ENCODE measurements at places on chromosomes 3 and 15.

GRCh38 chr3:190558796-190559195, 44.9 kb downstream of the IL1RAP start:
- DNase-seq = no peak

DNA sequence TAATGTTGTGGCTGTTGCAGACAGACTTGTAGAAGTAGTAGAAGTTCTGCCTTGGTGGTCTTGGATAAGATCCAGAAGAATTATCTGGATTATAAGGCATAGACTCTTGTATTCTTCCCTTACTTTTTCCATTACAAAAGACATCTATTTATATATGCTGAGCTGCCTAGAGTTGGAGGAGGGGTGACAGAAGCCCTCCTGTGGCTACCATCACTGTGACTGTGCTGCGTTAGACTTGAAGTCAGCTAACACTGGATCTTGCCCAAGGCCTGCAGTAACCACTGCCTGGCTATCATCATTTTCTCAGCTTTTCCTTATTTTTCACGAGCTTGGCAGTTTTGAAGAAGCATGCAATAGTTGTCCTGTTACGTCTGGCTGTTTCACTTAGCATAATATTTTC, 684.8 kb upstream of the BCHE start:
- DNase-seq = no peak

DNA sequence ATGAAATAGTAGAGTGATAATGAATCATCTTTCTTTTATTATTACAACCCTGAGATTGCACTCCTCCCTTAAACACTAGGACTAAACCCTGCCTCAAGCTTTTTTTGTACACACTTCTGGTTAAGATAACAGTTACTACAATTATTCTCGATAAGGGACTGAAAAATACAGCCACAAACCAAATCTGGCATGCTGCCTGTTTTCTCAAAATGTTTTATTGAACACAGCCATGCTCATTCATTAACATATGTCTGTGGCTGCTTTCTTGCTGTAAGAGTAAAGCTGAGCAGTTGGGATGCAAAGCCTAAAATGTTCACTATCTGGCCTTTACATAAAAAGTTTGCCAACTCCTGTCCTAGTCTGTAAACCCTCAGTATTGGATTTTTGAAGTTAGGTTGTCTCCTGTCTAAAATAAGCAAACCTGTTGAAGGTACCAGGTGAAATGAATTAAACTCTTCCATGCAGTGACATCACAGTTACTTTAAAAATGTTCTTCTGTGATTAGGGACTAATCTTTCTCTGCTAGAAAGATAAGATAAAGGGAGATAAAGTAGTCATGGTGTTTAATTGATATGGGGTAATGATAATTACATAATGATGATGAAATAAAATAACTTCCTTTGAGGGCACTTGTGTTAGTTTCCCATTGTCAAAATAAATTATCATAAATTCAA, 218.2 kb downstream of the STXBP5L start:
- no peak for DNase-seq

GRCh38 chr15:45637552-45638033, 2.8 kb downstream of the SQOR start:
- no peak for DNase-seq

- no peak for DNase-seq
Measured at GRCh38 chr3:197229178-197229577, 69.2 kb downstream of the DLG1 start.

- no peak for DNase-seq
Measured at GRCh38 chr3:55882006-55882405, 394.9 kb upstream of the WNT5A start.

- no peak for DNase-seq
Measured at GRCh38 chr3:9400616-9401015, 3.2 kb downstream of the SETD5 start.

GRCh38 chr3:10360478-10360877, 39.6 kb upstream of the SEC13 start:
- no peak for DNase-seq

DNA sequence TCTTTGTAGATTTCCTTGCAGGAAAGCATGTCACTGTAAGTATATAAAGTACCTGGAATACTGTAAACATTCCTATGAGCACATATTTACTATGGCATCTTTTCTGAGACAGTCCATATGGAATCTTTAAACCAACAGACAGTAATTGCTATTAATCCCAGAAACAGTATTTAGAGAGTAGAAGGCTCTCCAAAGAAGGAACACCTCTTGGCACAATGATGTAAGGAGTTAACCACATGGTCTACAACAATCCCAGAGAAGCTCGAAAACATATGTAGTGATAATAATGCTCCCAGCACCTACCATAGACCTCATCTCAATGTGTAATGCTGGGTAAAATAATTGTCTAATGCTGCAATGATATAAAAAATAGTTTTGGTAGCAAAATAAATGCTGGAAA, 95.8 kb upstream of the IL12A start:
- no peak for DNase-seq

- no peak for DNase-seq
Measured at GRCh38 chr3:107211608-107212007, 165.6 kb upstream of the CCDC54 start.

DNA sequence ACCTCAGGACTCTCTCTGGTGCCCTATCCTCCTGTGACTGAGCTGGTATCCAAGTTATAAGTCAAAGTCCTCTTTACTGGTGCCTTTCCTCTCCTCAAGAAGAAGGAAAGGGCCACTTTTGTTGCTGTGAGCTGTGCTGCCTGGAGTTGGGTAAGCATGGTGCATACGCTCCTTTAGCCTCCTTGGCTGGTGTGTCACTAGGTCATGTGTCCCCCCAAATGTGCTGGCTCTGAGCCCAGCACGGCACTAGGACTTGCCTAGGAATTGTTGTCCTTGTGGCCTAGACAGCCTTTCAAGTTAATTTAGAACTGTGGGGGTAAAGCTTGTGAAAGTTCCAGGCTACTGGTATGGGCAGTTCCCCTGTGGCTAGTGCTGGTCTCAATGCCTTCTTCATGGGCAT, 113.8 kb downstream of the UBE2E2 start:
- DNase-seq = no peak

GRCh38 chr15:68055224-68055705, 1.1 kb downstream of the PIAS1 start:
- DNase-seq = peak; percentile 17

- no peak for DNase-seq
Measured at GRCh38 chr3:107514453-107514852, 8.3 kb upstream of the BBX start.

DNA sequence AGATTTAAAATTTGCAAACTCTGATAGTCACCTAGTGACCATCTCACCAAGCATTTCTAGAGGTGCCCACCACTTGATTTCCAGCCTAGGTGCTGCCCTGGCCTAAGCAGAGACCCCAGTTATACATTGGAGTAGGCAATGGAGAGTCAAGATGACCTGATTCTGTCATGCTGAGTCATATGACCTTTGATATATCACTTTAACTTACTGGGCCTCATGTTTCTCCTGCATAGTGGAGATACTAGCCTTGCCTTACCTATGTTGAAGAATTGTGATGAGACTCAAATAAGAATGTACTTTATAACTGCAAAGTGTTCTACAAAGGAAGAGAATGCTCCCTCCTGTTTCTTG, 75.5 kb upstream of the XCR1 start:
- no peak for DNase-seq

GRCh38 chr3:191721390-191721861, 260.5 kb downstream of the PYDC2 start:
- no peak for DNase-seq

GRCh38 chr15:40941528-40942336, 11.5 kb upstream of the CHAC1 start:
- DNase-seq = peak; percentile 32

DNA sequence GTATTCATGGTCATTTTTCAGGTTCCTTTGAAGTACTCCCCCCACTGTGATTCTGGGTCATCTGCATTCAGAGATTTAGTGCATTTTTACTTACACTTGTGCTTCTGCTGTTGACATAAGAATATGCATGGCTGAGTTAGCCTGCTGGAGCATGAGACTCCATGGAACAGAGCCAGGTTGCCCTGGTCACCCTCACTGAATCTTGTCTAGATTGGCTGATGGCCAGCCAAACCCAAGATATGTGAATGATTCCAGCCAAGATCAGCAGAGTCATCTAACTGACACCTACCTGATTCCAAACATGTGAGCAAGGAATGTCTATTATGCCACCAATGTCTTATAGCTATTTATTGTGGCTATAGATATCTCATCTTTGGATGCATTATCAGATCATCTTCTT, 25.1 kb downstream of the DTWD1 start:
- no peak for DNase-seq

DNA sequence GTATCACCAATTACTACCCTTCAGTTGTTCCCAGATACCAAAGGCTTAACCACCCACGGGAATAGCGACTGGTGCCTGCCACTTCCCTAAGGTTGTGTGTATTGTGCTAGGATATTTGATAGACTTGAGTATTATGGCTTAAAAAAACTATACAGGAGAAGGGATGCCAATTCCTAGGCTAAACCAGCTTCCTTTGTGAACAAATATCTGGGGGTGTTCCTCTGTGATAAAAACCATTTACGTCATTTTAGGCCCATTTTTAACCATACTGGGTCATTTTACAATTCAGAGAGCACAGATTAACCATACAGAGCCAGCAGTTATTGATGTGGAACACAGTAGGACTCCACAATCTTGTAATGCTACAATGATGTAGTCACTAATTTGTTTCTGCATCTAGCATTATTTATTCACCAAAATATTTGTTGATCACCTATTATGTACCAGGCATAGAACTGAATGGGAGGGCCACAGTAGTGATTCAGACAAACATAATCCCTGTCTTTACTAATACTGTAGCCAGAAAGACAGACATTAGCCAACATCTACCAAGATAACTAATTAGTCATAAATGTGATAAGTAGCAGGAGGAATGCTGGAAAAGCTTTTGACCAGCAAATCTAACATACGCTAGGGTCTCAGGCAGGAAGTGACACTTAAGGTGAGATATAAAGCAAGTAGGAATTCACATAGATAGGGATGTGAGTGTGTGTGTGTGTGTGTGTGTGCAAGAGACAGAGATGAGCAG, 184.8 kb downstream of the MECOM start:
- no peak for DNase-seq

DNA sequence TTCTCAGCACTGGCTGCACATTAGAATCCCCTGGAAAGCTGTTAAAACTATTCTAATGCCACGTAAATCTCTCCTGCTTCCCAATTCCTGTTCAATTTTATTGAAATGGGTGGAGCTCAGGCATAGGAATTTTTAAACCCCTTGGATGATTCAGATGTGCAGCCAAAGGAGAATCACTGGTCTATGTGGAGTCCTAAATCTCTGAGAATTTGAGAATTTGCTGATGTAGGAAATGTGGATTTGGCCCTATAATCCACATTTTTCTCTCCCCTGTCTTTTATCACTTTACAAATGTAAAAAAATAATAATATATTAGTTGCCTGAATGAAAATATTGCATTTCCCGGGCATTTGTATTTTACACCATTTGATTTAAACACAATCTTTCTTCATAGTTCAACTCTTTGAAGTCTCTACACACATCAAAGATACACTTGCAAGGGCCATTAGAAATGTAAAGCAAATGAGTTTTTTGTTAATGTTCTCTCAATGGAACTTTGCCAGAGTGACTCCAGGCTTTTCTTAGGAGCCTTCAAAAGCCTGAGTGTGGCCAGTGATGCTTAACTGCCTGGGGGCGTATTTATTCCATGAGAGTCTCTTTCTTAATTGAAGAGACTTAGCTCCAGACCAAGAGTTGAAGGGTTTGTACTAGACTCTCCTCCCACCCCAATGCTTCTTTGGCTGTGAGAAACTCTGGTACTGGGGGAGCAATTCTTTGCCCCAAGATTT, 48.8 kb upstream of the PTX3 start:
- no peak for DNase-seq

- no peak for DNase-seq
Measured at GRCh38 chr3:157412323-157412855, 24.3 kb upstream of the PTX3 start.

- no peak for DNase-seq
Measured at GRCh38 chr15:77035584-77035983, 35.3 kb downstream of the TSPAN3 start.

GRCh38 chr15:65083262-65083701, 6.7 kb downstream of the KBTBD13 start:
- DNase-seq = no peak

GRCh38 chr3:102485701-102486100, 50.9 kb downstream of the ZPLD1 start:
- DNase-seq = no peak

DNA sequence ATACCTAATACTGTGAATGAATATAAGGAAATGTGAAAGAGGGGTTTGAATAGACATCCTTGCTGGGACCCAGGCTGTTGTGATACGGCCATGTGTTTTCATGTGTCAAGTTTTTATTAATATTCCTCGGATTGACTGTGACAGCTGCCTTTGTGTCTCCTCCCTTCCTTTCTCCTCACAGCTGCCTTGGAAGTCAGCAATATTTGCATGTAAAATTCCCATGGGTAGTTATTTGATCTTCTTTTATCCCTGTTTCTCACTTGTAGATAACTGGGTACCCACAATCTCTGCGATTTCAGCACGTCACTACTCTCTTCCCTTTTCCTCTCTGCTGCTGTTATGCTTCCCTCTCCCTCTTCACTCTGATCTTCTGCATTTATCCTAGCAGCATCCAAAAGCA, 9.4 kb downstream of the GPR156 start:
- DNase-seq = no peak

GRCh38 chr15:98714922-98715321, 66.6 kb downstream of the IGF1R start:
- DNase-seq = no peak

DNA sequence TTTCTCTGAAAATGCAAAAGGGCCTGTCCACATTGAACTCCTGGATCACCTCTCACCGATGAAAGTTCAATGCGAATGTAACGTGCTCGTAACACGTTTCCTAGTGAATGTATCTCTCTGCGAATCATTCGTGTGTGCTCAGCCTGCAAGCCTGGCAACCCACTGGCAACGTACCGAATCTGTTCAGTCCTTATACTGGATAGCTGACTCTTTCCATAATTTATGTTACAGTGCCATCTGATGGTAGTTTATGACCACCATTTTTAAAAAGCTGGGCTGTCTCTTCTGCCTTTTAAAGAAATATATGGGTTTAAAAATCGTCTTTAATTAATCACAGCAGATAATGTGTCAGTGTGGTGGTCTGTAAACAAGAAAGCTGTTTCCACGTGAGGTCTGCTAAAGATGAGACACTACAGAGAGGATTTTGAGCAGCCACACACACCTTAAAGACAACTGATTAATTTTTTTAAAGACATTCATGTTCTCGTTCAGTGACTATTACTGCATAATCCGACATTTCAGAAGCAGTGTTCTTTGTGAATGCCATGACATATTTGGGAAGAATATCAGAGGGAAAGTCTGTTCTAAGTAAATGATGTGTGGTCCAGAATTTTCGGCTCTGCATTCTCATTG, 69.4 kb upstream of the FOXP1 start:
- no peak for DNase-seq
